ENCODE measurements at places on chromosomes 3 and 15. TPM values are rescaled to one million over a fixed set of nuclear protein-coding genes. Genes with fewer than 3 reads are reported as not detected.

- no peak for DNase-seq
Observed at GRCh38 chr3:156674911-156675829, 780 bp downstream of the TIPARP start.

DNA sequence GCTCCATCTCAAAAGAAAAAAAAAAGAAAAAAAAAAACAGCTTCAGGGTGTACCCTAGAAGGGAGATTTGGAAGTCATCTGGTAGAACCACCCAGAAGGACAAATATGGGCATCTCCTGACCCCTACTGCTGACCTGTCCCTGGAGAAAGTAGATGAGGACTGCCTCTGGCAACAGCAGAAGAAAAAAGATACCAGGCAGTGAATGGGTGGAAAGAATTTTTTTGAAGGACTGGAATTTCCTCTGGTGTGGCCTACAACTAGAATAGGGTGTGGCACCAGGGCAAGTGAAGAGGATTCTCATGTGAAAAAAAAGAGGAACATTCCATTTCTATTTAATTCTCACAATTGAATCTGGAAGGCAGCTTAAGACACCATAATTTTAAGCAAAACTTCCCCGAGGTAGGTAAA lies 3.1 kb downstream of the ANXA2 start:
- DNase-seq, result no peak

DNA sequence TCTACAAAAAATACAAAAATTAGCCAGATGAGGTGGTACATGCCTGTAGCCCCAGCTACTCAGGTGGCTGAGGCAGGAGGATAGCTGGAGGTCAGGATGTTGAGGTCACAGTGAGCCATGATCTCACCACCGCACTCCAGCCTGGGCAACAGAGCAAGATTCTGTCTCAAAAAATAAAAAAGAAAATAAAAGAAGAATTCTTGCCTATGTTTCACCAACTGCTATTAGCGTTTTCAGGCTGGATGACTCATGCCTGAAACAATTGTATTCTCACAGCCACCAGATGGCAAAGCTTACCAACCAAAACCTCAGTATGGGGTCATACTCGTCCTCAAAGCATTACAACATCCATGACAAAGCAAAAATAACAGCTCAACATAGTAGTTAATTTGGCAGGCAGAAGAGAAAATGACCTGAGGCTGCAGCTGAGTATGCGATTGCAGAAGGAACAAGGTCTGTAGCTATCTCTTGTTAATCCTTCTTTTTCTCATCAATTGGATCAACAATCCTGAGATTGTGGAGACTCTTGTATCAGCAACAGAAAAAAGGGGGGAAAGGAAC lies 52.2 kb downstream of the TP53BP1 start:
- peak; percentile 97 for DNase-seq

DNA sequence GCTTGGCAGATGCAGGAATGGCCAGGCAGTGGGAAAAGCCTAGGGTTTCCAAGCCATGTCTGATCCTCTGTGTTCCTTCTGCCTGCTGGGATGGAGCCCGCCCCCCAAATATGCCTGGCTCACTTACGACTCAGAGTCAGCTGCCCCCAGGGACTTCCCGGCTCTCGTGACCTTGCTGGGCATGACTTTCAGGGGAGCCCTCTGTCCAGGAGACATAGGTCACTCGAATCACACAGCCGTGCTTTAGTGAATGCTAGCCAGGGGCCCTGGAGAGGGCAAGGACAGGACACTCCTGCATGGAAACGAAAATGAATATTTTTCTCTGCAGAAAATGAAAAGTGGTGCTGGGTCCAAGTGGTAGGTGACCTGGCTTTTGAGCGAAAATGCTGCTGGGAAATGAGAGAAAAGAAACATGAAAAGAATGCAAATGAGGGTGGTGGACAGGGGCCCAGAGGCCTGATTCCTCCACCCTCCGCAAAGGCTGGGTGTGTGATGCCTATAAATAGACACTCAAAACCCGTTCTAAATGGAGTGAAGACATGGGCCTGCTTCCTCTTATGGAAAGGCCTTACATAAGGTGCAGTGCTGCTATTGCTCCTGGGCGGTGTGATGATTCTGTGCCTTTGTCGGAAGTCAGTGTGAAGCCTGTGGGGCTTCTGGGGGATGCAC lies 107.4 kb downstream of the APBA2 start:
- peak; percentile 48 for DNase-seq

- no peak for DNase-seq
Observed at GRCh38 chr15:72858205-72858604, 74.6 kb upstream of the ADPGK start.

Gene CIP2A
- 8.6 TPM for total RNA-seq

Gene LSG1
- 38.4 TPM for total RNA-seq

Gene OR5K2
- total RNA-seq, result not detected

Measured in astrocyte (in vitro differentiated cells and primary cell).